ENCODE measurements at places on chromosomes 6 and 20.

GRCh38 chr20:54772893-54773642, 297.7 kb downstream of the DOK5 start:
- no peak for DNase-seq
- no peaks in the 10 kb centered on the region for H3K36me3 ChIP-seq
- H3K27me3 ChIP-seq, result peaks cover 5% of the 10 kb centered on the region

- H3K4me1 ChIP-seq, result peaks cover 38% of the 10 kb centered on the region
- peaks cover 8% of the 10 kb centered on the region for H3K27me3 ChIP-seq
- DNase-seq, result no peak
- no peak overlapping the region for H3K27ac ChIP-seq
Measured at GRCh38 chr20:50850721-50851286, 55.9 kb downstream of the BCAS4 start.

- no peak for DNase-seq
- no peak overlapping the region for H3K4me3 ChIP-seq
- H3K27me3 ChIP-seq, result no peaks in the 10 kb centered on the region
- no peaks in the 10 kb centered on the region for H3K36me3 ChIP-seq
Measured at GRCh38 chr6:117018771-117019170, 141.7 kb downstream of the RFX6 start.

DNA sequence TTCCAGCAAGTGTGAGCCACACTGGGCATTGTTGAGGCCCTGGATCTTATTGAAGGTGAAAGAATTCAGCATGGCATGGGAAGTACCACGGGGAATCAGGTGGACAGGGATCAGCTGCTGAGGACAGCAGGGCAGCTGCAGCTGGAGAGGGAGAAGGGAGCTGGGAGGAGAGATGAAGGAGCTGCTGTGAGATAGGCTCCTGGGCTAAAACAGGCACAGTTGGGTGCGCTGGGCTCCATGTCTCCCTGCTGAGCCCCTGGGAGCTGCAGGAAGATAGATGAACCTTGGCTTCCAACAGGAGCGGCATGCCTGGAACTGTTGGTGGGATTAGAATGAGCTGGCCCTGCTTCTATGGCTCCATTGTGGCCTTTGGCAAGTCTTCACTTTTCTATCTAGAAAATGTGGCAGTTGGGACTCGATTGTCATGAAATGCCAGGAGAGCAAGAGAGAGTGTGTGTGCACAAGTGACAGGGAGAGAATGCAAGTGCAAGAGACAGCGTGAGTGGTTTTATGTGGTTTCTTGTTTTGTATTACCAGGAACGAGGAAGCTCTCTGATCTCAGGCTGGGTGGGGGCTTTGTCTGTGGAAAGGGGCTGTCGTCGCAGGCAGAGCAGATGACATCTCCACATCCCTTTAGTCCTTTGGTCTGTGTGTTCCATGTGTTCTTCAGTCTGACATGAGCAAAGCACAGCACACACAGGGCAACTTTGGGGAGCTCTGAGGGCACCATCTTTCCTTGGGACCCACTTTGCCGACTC, 20.4 kb downstream of the SNPH start:
- peaks cover 12% of the 10 kb centered on the region for H3K27me3 ChIP-seq
- peak overlapping the region; percentile 37 for H3K27ac ChIP-seq
- H3K36me3 ChIP-seq, result no peaks in the 10 kb centered on the region
- no peak overlapping the region for H3K4me3 ChIP-seq

DNA sequence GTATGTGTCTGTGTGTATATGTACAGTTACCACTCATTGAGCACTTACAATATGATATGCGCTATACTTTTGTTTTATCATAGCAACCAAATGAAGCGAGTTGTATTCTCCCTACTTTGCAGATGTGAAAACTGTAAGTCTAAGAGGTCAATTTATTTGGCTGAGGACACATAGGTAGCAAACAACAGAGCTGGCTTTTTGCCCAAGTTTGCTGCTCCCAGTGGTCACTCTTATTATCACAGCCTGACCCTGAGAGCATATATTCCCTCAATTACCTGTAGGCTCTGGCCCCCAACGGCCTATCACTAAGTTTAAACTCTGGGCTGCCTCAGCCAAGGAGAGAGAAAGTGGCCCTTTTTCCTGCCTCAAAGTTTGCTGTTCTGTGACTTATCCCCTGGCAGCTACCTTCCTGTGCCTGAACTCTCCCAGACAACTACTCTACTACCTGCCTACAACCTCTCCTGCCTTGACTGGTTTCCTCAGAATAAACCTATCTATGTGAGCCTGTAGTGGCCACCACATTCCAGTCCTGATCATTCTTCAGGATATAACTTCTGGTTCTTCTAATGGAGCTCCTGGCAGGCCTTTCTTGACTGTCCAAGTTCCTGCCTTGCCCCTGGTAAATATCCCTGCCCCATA, 221.8 kb downstream of the FRK start:
- no peak overlapping the region for H3K27ac ChIP-seq
- no peaks in the 10 kb centered on the region for H3K4me1 ChIP-seq
- H3K36me3 ChIP-seq, result no peaks in the 10 kb centered on the region
- no peak overlapping the region for H3K4me3 ChIP-seq

GRCh38 chr6:149054559-149055194, 262.8 kb upstream of the TAB2 start:
- H3K4me3 ChIP-seq, result peak overlapping the region; percentile 65
- peaks cover 2% of the 10 kb centered on the region for H3K27me3 ChIP-seq
- H3K27ac ChIP-seq, result peak overlapping the region; percentile 77
- H3K36me3 ChIP-seq, result peaks cover 23% of the 10 kb centered on the region
- H3K4me1 ChIP-seq, result peaks cover 62% of the 10 kb centered on the region
- peak; percentile 18 for DNase-seq

DNA sequence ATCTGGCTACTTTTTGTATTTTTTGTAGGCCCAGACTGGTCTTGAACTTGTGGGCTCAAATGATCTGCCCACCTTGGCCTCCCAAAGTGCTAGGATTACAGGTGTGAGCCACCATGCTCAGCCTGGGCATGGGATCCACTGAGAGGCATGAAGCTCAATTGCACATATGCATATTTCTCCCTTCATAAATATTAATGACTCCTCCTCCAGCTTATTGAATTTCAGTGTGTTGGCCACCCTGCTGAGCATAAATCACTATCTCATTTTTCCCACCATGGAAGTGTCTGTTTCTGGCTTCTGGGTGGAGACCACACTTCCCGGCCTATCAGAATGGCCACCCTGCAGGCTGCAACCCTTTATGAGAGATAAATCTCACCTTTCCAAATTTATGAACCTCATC, 53.6 kb upstream of the KIF16B start:
- no peaks in the 10 kb centered on the region for H3K4me1 ChIP-seq
- no peaks in the 10 kb centered on the region for H3K27me3 ChIP-seq
- H3K36me3 ChIP-seq, result no peaks in the 10 kb centered on the region
- no peak overlapping the region for H3K4me3 ChIP-seq
- DNase-seq, result no peak

- no peak overlapping the region for H3K4me3 ChIP-seq
- DNase-seq, result no peak
Measured at GRCh38 chr6:35014341-35014740, 125.3 kb downstream of the ANKS1A start.

DNA sequence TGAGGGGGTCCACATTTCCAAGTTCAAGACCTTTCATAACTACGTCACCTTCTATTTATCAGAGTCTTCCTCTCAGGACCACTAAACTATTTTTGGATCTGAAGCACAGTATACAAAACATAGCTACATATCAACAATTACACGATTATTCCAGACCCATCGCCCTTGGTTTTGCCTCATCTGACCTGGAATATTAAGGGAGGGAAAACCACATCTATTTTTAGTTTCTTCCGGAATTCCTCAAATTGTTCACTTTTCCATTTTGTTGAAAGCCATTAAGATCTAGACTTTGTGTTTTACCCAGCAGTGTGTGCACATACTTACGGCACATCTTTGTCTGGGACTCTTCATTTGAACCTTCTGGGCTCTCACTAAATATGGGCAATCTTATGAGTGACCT, 12.0 kb upstream of the ADGRF5 start:
- no peak overlapping the region for H3K4me3 ChIP-seq
- no peaks in the 10 kb centered on the region for H3K36me3 ChIP-seq
- peaks cover 7% of the 10 kb centered on the region for H3K27me3 ChIP-seq
- peaks cover 48% of the 10 kb centered on the region for H3K4me1 ChIP-seq

DNA sequence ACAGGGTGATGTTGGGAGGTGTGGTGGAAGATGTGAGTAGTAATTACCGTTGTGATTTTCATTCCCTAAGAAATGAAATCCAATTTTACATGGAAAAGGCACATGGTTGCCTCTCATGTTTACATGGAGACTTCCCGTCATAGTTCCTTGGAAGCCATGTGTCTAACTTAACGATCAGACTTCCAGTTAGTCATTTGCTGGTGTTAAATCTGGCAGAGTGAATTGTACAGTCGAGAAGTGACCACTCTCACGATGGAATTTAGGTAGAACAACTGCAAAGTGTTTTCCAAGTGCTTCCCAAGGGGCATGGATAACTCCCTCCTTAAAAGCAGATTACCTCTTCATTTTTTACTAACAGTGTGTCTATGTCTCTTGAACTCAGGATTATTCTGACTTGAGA, 145.8 kb upstream of the CCN2 start:
- H3K36me3 ChIP-seq, result no peaks in the 10 kb centered on the region
- no peak for DNase-seq
- no peak overlapping the region for H3K4me3 ChIP-seq
- H3K4me1 ChIP-seq, result no peaks in the 10 kb centered on the region
- H3K27ac ChIP-seq, result no peak overlapping the region
- H3K27me3 ChIP-seq, result no peaks in the 10 kb centered on the region

- no peak for DNase-seq
- H3K27ac ChIP-seq, result no peak overlapping the region
- H3K36me3 ChIP-seq, result no peaks in the 10 kb centered on the region
- peaks cover 3% of the 10 kb centered on the region for H3K27me3 ChIP-seq
- peaks cover 13% of the 10 kb centered on the region for H3K4me1 ChIP-seq
- no peak overlapping the region for H3K4me3 ChIP-seq
Measured at GRCh38 chr6:136889271-136890193, 32.6 kb upstream of the SLC35D3 start.

DNA sequence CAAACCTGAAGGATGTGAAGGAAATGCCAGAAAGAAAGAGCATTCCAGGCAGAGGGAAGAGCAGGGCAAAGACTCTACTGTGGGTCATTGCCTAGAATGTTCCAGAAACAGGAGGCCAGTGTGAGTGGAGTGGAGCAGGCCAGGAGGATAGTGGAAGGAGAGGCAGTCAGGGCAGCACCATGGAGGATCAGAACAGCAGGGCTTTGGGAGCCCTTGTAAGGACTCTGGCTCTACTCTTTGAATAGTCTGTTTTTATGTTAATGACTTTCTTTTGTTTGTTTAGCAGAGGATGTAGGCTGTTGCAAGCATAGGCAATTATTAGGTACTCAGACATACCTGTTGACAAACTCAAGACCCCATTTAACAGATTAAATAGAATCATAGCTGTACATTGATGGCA, 23.6 kb upstream of the FBXL4 start:
- no peaks in the 10 kb centered on the region for H3K27me3 ChIP-seq
- H3K36me3 ChIP-seq, result no peaks in the 10 kb centered on the region
- no peak for DNase-seq
- no peak overlapping the region for H3K4me3 ChIP-seq
- H3K27ac ChIP-seq, result no peak overlapping the region

DNA sequence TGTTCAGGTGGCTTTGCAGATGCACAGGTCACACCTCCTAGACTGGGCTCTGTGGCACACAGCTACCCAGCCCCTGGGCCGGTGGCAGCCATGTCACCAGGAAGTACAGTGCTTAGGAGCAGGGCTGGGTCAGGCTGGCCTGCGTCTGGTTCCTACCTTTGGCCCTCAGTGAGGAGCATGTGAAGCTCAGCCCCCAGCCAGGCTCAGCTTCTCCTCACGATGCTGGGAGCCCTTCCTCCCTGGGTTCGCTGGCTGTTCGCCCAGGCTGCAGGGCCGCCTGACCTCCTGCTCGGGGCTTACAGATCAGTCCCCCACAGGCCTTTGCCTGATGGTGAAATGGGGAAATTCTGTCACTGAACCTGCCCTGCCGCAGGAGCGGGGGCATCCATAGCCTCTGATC, 23.1 kb downstream of the SPATA2 start:
- DNase-seq, result no peak
- peaks cover 68% of the 10 kb centered on the region for H3K4me1 ChIP-seq
- H3K27ac ChIP-seq, result peak overlapping the region; percentile 92
- H3K27me3 ChIP-seq, result no peaks in the 10 kb centered on the region
- peak overlapping the region; percentile 57 for H3K4me3 ChIP-seq
- H3K36me3 ChIP-seq, result peaks cover 6% of the 10 kb centered on the region

GRCh38 chr20:31713312-31714273, 9.1 kb downstream of the BCL2L1 start:
- peaks cover 54% of the 10 kb centered on the region for H3K36me3 ChIP-seq
- no peaks in the 10 kb centered on the region for H3K27me3 ChIP-seq
- DNase-seq, result no peak
- peaks cover 43% of the 10 kb centered on the region for H3K4me1 ChIP-seq
- H3K27ac ChIP-seq, result peak overlapping the region; percentile 91
- peak overlapping the region; percentile 59 for H3K4me3 ChIP-seq

- H3K27me3 ChIP-seq, result no peaks in the 10 kb centered on the region
- peak overlapping the region; percentile 62 for H3K27ac ChIP-seq
- H3K4me3 ChIP-seq, result no peak overlapping the region
- H3K36me3 ChIP-seq, result peaks cover 11% of the 10 kb centered on the region
Measured at GRCh38 chr20:24194143-24194542, 205.6 kb upstream of the GGTLC1 start.

DNA sequence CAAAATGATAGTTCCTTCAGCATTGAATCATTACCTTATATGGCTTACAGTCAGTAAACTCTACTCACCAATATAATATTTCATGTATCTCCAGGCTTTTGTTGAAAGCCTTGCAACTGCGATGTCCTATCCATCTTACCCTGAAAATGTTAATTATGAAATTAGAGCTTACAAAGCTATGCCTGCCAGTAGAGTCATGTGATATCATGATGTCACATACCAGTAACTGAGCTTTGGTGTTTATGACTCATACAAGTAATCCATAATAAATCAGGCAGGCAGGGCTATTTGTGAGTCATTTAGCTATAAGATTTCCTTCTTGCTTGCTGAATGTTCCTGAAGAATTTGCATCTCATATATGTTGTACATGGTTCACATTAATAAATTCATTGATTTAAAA, 44.9 kb upstream of the FAM83B start:
- H3K27me3 ChIP-seq, result peaks cover 4% of the 10 kb centered on the region
- no peak overlapping the region for H3K27ac ChIP-seq
- H3K36me3 ChIP-seq, result no peaks in the 10 kb centered on the region

- H3K36me3 ChIP-seq, result peaks cover 2% of the 10 kb centered on the region
- H3K4me1 ChIP-seq, result no peaks in the 10 kb centered on the region
- peaks cover 48% of the 10 kb centered on the region for H3K27me3 ChIP-seq
- DNase-seq, result no peak
- H3K27ac ChIP-seq, result peak overlapping the region; percentile 35
- no peak overlapping the region for H3K4me3 ChIP-seq
Measured at GRCh38 chr6:1335367-1336037, 23.6 kb downstream of the FOXQ1 start.

- H3K27ac ChIP-seq, result no peak overlapping the region
- H3K27me3 ChIP-seq, result no peaks in the 10 kb centered on the region
- peaks cover 4% of the 10 kb centered on the region for H3K4me1 ChIP-seq
- no peak for DNase-seq
- H3K4me3 ChIP-seq, result no peak overlapping the region
Measured at GRCh38 chr20:40154514-40154913, 534.5 kb downstream of the MAFB start.

- no peak overlapping the region for H3K27ac ChIP-seq
- H3K4me3 ChIP-seq, result no peak overlapping the region
- peaks cover 68% of the 10 kb centered on the region for H3K36me3 ChIP-seq
- DNase-seq, result no peak
Measured at GRCh38 chr6:35611240-35611639, 77.5 kb downstream of the FKBP5 start.
